ENCODE measurements at places on chromosomes 1 and 21. TPM values are rescaled to one million over a fixed set of nuclear protein-coding genes. Genes with fewer than 3 reads are reported as not detected.

- H3K4me1 ChIP-seq = no peaks in the 10 kb centered on the region
- no peaks in the 10 kb centered on the region for H3K36me3 ChIP-seq
- no peak overlapping the region for H3K27ac ChIP-seq
- H3K4me3 ChIP-seq = no peak overlapping the region
- no peaks in the 10 kb centered on the region for H3K27me3 ChIP-seq
Observed at GRCh38 chr1:85934516-85934915, 222.1 kb downstream of the COL24A1 start.

DNA sequence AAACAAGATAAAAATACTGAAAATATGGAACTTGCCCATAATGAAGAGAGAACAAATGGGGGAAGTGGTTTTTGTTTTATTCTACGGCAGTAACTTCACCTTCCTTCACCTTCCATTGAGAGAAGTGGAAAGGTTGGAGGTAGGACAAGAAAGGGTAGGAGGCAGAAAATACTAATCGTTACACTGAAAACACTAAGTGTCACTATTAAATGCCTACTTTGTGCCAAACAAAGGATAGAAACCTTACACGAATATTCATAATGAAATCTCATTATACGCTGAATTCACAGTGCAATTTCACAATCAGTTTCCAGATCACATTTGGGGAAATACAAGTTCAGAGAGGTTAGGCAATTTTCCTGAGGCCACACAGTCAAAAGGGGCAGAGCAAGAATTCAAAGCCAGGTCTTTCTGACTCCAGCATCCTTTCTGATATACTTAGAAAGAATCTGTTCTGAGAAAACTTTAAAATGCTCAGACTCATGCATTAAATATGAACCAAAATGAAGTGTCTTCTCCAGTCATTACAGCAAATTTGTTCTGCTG, 3.0 kb downstream of the TIAM1 start:
- no peak overlapping the region for H3K4me3 ChIP-seq
- H3K27me3 ChIP-seq = peaks cover 21% of the 10 kb centered on the region

UBL4B gene
- total RNA-seq = not detected

CYP4Z1 gene
- total RNA-seq = not detected
